ENCODE measurements at places on chromosomes 1 and 21. TPM values are rescaled to one million over a fixed set of nuclear protein-coding genes. Genes with fewer than 3 reads are reported as not detected.

GRCh38 chr1:180973369-180973768 is 49.3 kb downstream of the STX6 start:
- no peaks in the 10 kb centered on the region for H3K27me3 ChIP-seq
- no peak for DNase-seq
- peaks cover 17% of the 10 kb centered on the region for H3K4me1 ChIP-seq
- peaks cover 29% of the 10 kb centered on the region for H3K36me3 ChIP-seq

ADSS2 gene
- 65.4 TPM for total RNA-seq

DNA sequence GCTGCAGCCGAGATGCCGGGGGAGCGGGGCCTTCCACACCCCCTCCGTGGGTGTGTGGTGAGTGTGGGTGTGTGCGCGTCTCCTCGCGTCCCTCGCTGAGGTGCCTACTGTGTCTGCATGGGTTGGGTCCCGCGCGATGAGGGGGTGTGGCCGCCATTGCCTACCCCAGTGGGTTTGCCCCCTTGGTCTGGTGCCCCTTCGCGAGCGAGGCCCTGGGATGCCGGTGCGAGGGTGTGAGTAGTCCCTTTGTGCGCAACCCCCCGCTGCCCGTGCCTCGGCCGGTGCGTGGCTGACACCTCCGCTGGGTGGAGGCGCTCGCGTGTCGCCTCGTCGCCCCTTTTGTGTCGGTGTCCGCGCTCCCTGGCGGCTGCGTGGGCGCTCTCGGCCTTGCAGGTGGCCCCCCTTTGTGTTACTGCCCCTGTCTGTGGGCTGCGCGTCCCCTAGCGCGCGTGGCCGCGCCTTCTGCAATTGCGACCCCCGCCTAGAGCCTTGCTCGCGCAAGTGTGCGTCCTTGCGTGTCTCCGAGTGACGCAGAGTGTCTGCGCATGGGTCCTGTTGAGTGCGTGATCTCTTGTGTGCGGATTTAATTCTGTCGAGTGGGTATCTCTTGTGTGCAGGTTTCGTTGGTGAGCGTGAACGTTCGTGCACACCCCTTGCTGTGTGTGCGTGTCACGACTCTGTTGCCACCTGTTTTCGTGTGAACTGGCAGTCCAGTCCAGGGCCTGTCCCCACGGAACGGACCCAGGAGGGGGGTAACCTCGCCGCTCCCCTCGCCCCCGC is 553 bp downstream of the TTC3 start:
- H3K27me3 ChIP-seq: no peaks in the 10 kb centered on the region
- peak overlapping the region; percentile 91 for H3K4me3 ChIP-seq
- peak overlapping the region; percentile 91 for H3K27ac ChIP-seq
- H3K4me1 ChIP-seq: peaks cover 36% of the 10 kb centered on the region

- peaks cover 8% of the 10 kb centered on the region for H3K36me3 ChIP-seq
- no peaks in the 10 kb centered on the region for H3K4me1 ChIP-seq
- no peak for DNase-seq
- no peak overlapping the region for H3K27ac ChIP-seq
- no peaks in the 10 kb centered on the region for H3K27me3 ChIP-seq
Observed at GRCh38 chr1:108972951-108973350, 9.7 kb upstream of the CLCC1 start.

DNA sequence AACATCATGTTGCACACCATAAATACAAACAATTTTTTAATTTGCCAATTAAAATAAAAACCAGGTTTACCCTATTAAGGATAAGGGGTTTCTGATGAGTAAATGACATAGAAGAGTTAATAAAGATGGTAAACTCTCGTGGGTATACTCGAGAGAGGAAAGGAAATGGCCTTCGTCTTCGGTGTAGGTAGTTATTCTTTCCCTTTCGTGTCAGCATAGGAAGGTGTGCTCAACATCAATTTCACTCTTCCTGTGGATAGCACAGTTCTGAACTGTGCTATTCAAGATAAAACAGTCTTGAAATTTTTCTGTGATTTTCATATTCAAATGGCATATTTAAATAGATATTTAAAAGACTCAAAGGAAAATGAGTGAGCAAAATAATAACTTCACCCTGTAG is 98.2 kb downstream of the RGL1 start:
- no peaks in the 10 kb centered on the region for H3K4me1 ChIP-seq
- H3K27me3 ChIP-seq: no peaks in the 10 kb centered on the region
- no peak overlapping the region for H3K27ac ChIP-seq
- DNase-seq: no peak
- no peaks in the 10 kb centered on the region for H3K36me3 ChIP-seq

USH2A gene
- total RNA-seq: not detected

NECTIN4 gene
- total RNA-seq: not detected

- H3K4me3 ChIP-seq: peak overlapping the region; percentile 97
- H3K4me1 ChIP-seq: peaks cover 57% of the 10 kb centered on the region
- peaks cover 37% of the 10 kb centered on the region for H3K36me3 ChIP-seq
- H3K27me3 ChIP-seq: no peaks in the 10 kb centered on the region
- peak overlapping the region; percentile 75 for H3K27ac ChIP-seq
- DNase-seq: no peak
Observed at GRCh38 chr1:145995964-145996432, 381 bp downstream of the TXNIP start.

- no peaks in the 10 kb centered on the region for H3K27me3 ChIP-seq
- no peaks in the 10 kb centered on the region for H3K4me1 ChIP-seq
- no peak overlapping the region for H3K27ac ChIP-seq
- no peak overlapping the region for H3K4me3 ChIP-seq
- no peaks in the 10 kb centered on the region for H3K36me3 ChIP-seq
Observed at GRCh38 chr1:202501281-202501680, 152.8 kb downstream of the PPP1R12B start.

TMPRSS15 gene
- not detected for total RNA-seq

FAM72B gene
- total RNA-seq: not detected

DNA sequence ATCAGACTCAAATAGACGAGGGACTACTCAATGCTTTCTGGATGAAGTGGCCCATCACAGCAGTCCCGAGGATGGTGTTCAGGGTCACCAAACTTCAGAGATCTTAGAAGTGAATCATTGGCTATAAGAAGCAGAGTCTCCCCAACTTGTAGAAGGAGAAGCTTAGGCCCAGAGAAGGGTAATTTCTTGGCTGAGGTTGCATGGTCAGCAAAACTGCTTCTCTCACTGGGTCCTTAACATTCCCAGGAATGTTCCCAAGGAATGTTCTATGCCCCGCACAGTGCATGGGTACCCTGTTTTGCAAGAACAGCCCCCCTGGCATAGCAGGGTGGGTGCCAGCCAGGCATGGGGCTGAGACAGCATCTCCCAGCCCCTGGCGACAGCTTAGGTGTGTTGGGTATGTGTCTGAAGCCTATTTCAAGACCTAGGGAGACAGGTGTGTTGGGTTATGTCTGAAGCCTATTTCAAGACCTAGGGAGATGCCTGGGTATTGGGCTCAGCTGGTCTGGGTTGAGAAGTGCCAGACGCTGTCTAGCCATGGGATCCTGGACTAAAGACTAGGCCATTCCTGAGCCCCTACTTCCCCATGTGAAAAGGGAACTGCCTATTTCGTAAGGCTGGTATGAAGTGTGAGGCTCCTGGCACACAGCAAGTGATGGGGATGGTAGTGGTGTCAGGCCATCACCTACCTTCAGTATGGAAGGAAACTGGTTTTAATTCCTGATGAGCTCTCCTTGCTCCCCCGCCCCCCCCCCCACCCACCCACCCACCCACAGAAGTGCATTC is 26.1 kb downstream of the PADI6 start:
- H3K4me3 ChIP-seq: no peak overlapping the region
- no peaks in the 10 kb centered on the region for H3K27me3 ChIP-seq
- H3K4me1 ChIP-seq: no peaks in the 10 kb centered on the region
- no peak for DNase-seq

PLEKHG5 gene
- total RNA-seq: 11.8 TPM

- H3K36me3 ChIP-seq: no peaks in the 10 kb centered on the region
- H3K4me3 ChIP-seq: no peak overlapping the region
- no peaks in the 10 kb centered on the region for H3K4me1 ChIP-seq
- no peak for DNase-seq
Observed at GRCh38 chr1:225827076-225827475, 17.2 kb downstream of the EPHX1 start.

AMY1C gene
- total RNA-seq: not detected

SH2D2A gene
- 63.6 TPM for total RNA-seq

GRCh38 chr1:237670302-237670701 is 220.4 kb downstream of the ZP4 start:
- no peak for DNase-seq
- no peak overlapping the region for H3K27ac ChIP-seq
- no peaks in the 10 kb centered on the region for H3K27me3 ChIP-seq
- H3K36me3 ChIP-seq: no peaks in the 10 kb centered on the region
- no peaks in the 10 kb centered on the region for H3K4me1 ChIP-seq

GRCh38 chr1:63824451-63824850 is 50.6 kb downstream of the ROR1 start:
- no peak overlapping the region for H3K4me3 ChIP-seq
- no peaks in the 10 kb centered on the region for H3K36me3 ChIP-seq
- no peaks in the 10 kb centered on the region for H3K4me1 ChIP-seq
- H3K27me3 ChIP-seq: no peaks in the 10 kb centered on the region
- DNase-seq: no peak

OLFM3 gene
- not detected for total RNA-seq

DNA sequence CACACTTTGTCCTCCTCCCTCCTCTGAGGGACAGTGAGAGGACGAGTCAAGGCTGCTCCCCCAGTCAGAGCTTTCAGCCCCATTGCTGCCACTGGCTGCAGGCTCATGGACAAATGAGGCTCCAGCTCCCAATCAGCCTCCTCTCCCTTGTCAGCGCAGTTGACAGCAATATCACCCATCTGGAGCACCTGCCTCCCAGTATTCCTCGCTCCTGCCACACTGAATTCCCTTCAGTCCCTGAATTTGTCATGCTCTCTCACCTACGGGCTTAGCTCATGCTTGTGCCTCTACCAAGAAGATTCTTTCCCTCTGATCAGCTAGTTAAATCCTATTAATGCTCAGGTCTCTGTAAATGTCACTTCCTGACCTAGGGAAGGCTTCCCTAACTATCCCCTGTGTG is 54.4 kb upstream of the SYT6 start:
- no peak overlapping the region for H3K27ac ChIP-seq
- no peaks in the 10 kb centered on the region for H3K4me1 ChIP-seq
- DNase-seq: no peak
- no peak overlapping the region for H3K4me3 ChIP-seq
- H3K27me3 ChIP-seq: no peaks in the 10 kb centered on the region
- no peaks in the 10 kb centered on the region for H3K36me3 ChIP-seq

DNA sequence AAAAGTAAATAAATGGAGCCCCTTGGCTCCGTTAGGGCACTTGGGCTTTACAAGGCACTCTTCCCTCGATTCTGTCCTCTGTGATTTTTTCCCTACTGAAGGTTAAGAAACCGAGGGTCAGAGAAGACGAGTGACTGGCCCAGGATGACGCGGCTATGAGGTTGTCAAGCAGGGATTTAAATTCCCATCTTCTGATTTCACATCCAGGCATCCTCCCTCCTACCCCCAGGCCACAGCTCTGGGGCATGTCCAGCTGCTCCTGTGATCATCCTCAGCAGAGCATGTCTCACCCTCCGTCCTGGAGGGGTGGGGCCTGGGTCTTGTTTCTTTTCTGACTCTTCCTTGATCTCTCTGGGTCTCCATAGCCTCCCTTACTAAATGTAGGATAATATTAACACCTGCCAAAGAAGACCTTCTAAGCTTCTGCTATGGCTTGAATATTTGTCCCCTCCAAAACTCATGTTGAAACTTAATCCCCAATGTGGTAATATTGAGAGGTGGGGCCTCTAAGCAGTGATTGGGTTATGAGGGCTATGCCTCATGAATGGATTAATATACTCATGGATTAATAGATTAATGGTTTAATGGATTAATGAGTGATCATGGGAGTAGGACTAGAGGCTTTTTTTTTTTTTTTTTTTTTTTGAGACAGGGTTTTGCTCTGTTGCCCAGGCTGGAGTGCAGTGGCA is 4.6 kb downstream of the CRYBG2 start:
- H3K36me3 ChIP-seq: no peaks in the 10 kb centered on the region
- H3K27me3 ChIP-seq: no peaks in the 10 kb centered on the region
- H3K4me3 ChIP-seq: no peak overlapping the region
- no peak for DNase-seq

STYXL2 gene
- not detected for total RNA-seq

GRCh38 chr1:26946270-26946669 is 14.0 kb downstream of the KDF1 start:
- no peak overlapping the region for H3K27ac ChIP-seq
- H3K4me3 ChIP-seq: no peak overlapping the region
- DNase-seq: no peak
- peaks cover 38% of the 10 kb centered on the region for H3K36me3 ChIP-seq

DNA sequence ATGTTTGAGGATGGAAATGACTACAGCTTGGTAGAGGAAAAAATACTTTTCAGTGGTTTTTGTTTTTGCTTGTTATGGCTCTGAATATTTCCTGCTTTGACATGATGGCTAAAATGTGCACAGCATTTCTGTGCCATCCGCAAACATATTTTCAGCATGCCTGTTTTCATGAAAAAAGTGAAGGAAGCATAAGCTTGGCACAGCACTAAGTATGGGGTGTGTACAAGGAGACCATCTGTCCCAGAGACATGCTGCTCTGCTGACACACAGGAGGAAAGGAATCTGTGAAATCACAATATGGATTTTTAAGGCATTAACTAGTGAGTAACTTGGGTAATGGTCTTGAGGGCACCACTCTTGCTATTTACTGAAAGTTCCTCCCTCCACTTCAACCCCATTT is 595.5 kb downstream of the RWDD3 start:
- H3K27ac ChIP-seq: no peak overlapping the region
- no peaks in the 10 kb centered on the region for H3K4me1 ChIP-seq
- no peak overlapping the region for H3K4me3 ChIP-seq
- H3K36me3 ChIP-seq: no peaks in the 10 kb centered on the region

SPRR2G gene
- total RNA-seq: not detected

GRCh38 chr1:158962983-158963382 is 31.6 kb downstream of the PYHIN1 start:
- H3K27ac ChIP-seq: no peak overlapping the region
- no peak overlapping the region for H3K4me3 ChIP-seq
- DNase-seq: no peak
- H3K27me3 ChIP-seq: no peaks in the 10 kb centered on the region

DNA sequence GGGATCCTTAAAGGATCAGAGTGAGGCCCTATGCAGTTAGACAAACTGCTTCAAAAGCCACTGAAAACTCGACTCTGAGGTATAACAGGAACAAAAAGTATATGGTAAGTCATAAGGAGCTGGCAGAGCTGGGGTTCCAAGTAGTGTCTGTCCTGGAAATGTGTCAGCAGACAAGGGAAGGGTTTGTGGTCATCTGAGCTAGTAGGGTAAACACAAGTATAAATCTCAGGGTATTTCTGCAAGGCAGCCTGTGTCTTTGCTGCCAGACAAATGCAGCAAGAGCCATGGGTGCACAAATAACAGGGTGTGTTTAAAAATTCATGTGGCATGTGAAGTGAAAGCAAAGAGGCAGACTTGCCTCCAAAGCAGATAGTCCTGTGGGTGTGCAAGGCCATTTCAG is 759.0 kb upstream of the ADAMTS5 start:
- H3K27me3 ChIP-seq: no peaks in the 10 kb centered on the region
- H3K36me3 ChIP-seq: no peaks in the 10 kb centered on the region
- no peak overlapping the region for H3K27ac ChIP-seq
- DNase-seq: no peak
- H3K4me1 ChIP-seq: no peaks in the 10 kb centered on the region

- DNase-seq: no peak
- H3K4me1 ChIP-seq: peaks cover 15% of the 10 kb centered on the region
- H3K4me3 ChIP-seq: no peak overlapping the region
- no peaks in the 10 kb centered on the region for H3K36me3 ChIP-seq
Observed at GRCh38 chr1:35120458-35121133, 41.4 kb downstream of the ZMYM1 start.

Data from CD4-positive, alpha-beta memory T cell (primary cell).